Pericardium fibroblast (primary cell): ENCODE measurements at places on chromosomes 16 and 17. TPM values are rescaled to one million over a fixed set of nuclear protein-coding genes. Genes with fewer than 3 reads are reported as not detected.

The PYY gene
- total RNA-seq, result 0.51 TPM in 1 of 2 replicates, not detected in the other

The C1QTNF1 gene
- 36.3 and 210 TPM in 2 replicates for total RNA-seq

The SECTM1 gene
- total RNA-seq, result 27.1 and 45.0 TPM in 2 replicates

The PPY gene
- total RNA-seq, result not detected in 2 replicates

The DOC2B gene
- under 0.01 TPM in 1 of 2 replicates, not detected in the other for total RNA-seq

The MYO1D gene
- total RNA-seq, result 5.3 and 6.0 TPM in 2 replicates

The GNAO1 gene
- under 0.01 and 0.34 TPM in 2 replicates for total RNA-seq

The ARL17A gene
- 4.1 and 5.1 TPM in 2 replicates for total RNA-seq

The KCNAB3 gene
- 0.23 TPM in 1 of 2 replicates, not detected in the other for total RNA-seq

The KRT32 gene
- not detected in 2 replicates for total RNA-seq

The RMI2 gene
- 1.9 and 2.8 TPM in 2 replicates for total RNA-seq

The KRTAP2-3 gene
- not detected in 2 replicates for total RNA-seq

The PIK3R5 gene
- not detected in 2 replicates for total RNA-seq

The C17orf100 gene
- 0.26 and 2.9 TPM in 2 replicates for total RNA-seq

The AP1G1 gene
- total RNA-seq, result 46.0 and 47.8 TPM in 2 replicates

The TOX3 gene
- total RNA-seq, result not detected in 2 replicates
